NCI-H226 (cell line): ENCODE measurements at places on chromosomes 2 and 18.
A peak's percentile ranks its signal among the peaks of the same experiment; 100 is the strongest.

GRCh38 chr2:4791488-4791887 is 900.7 kb upstream of the SOX11 start:
- DNase-seq, result no peak

- DNase-seq, result peak; percentile 52
Observed at GRCh38 chr2:69642709-69643601, 584 bp downstream of the AAK1 start.

DNA sequence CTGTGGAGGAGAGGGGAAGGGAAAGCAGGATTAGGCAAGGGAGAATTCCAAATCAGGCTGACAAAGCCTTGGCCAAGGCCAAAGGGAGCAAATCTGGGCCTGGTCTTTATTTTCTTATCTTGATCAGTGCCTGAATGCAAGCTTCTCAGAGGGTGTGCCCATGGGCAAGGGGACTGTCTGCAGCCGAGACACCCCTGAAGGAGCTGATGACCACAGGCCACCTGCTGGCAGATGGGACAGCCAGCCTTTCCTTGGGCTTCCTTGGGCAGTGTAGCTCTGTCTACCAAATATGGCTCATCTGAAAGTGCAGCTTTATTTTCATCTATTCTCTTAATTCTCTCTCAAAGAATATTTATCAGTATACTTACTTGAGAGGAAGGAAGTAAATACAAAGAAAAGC is 117.0 kb downstream of the PKP4 start:
- no peak for DNase-seq

GRCh38 chr2:241739651-241740050 is 5.2 kb downstream of the D2HGDH start:
- DNase-seq, result peak; percentile 39

DNA sequence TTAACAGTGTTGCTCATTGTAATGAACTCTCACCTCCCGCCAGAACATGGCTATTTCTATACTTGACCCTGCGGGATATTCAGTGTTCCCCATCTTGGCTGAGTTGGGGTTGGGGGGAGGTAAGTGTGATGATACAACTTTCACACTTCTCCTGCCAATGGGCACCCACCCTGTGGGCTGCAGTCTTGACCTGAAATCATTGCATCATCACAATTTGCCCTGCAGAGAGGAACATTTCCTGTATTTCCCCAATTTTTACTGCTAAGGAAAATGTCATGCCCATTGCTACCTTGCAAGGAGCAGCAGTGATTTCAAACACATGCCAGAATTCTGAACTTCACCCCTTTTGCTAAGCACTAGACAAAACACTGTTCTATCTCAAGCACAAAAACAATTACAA is 92.1 kb downstream of the ADD2 start:
- DNase-seq, result no peak

DNA sequence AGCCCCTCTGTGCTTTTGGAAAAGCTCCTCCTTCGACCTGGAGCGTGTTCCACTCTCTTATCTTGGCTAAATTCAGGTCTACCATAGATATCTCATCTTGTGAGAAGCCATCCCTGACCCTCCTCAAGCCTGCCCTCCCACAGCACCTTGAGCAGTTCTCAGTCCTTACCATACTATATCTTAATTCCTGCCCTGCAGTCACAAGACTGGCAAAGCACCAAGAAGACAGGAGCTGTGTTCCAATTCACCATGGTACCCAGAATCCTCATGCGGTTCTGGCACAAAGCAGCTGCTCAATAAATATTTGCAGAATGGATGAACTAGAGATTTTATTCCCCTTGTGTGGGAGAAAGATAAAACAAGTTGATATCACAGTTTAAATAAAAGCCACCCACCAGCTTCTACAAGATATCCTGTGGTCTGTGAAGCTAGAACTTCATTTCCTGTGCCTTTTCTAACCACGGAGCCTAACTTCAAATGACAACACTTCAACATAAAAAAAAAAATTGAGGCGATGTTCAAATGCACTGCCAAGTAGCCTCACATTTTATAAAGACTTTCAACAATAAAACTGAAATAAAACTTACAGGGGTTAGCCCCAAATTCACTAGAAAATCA is 19.5 kb downstream of the MARCHF4 start:
- no peak for DNase-seq

GRCh38 chr2:128452024-128452411 is 133.3 kb upstream of the HS6ST1 start:
- no peak for DNase-seq

DNA sequence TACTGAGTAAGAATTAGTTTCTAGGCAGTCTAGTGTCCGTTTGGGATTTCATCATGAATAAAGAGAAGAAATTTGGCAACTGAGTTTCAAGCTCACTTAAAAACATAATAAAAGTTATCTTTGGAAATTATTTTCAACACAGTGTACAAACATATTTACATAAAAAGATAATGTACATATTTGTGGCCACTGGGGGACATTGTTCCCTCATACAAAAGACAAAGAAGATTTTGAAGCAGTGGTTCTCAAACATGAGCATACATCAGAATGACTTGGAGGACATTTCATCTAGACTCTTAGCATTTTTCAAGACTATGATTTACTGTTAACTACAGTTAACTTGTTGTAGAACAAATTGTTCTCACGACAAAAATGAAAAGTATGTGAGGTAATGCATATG is 15.7 kb upstream of the TTC21B start:
- no peak for DNase-seq

DNA sequence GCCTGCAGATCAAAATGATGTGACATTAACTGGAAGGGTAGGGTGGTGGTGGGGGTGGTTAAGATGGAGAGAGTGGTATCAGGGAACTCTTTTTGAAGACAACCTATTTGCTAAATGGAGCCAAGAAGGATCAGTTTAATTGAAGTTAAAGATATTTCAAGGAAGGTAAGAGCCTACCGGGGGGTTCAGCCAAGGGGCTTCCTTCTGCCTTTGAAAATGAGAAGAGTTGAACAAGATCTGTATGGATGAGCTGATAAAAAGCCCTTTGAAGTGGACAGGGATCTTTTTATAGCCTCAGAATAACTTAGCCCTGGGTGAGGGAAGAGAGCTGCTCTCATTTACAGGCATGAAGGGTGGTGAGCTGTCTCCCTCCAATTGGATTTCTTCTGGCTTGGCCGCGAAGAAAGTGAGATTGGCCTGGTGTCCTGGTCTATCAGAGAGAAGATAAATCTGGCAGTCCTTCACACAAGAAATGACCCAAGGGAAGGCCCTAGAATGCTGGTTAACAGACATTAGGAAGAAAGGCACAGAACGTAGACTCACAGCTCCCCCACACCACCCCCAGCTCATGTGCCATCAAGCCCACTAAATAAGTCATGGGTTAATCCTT is 439.8 kb downstream of the TNS1 start:
- no peak for DNase-seq

DNA sequence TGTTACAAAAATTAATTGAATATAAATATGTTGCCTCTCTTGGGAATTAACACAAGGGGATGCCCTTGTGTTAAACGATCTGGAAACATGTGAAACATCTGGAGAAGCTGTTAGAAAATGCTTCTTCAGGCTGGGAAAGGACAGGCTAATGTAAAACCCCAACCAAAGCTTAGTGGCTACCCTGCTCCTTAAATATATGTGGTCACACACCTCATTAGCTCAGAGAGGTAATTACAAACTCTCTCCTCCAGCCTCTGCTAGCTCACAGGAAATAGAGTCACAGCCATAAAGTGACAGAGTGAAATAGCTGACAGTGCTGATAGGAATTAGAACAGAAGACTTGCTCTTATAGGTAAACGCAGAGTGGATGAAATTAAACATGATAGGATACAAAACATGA is 155.9 kb downstream of the RAB3GAP1 start:
- no peak for DNase-seq

DNA sequence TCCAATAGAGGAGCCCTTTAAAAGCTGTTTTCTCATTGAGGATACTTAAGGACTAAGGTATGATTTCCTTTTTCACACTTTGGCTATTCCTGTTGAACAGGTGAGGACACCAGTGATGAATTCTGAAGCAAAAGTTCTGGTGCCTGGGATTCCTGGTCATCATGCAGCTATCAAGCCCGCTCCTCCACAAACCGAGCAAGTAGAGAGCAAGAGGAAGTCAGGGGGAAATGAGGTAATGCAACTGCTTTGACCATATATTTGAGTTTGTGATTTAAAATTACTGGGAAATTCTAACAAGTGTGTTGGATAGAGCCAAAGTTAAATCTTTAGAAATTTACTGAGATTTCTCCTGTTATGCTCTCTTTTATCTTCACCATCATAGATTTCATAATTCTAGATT is 33.0 kb downstream of the WDR43 start:
- no peak for DNase-seq

- DNase-seq, result no peak
Observed at GRCh38 chr18:5207471-5208150, 10.6 kb upstream of the AKAIN1 start.

GRCh38 chr2:53544871-53545558 is 222.6 kb upstream of the CHAC2 start:
- no peak for DNase-seq

GRCh38 chr2:43110442-43110871 is 115.9 kb downstream of the ZFP36L2 start:
- DNase-seq, result peak; percentile 97

- no peak for DNase-seq
Observed at GRCh38 chr2:600542-601386, 76.4 kb downstream of the TMEM18 start.

DNA sequence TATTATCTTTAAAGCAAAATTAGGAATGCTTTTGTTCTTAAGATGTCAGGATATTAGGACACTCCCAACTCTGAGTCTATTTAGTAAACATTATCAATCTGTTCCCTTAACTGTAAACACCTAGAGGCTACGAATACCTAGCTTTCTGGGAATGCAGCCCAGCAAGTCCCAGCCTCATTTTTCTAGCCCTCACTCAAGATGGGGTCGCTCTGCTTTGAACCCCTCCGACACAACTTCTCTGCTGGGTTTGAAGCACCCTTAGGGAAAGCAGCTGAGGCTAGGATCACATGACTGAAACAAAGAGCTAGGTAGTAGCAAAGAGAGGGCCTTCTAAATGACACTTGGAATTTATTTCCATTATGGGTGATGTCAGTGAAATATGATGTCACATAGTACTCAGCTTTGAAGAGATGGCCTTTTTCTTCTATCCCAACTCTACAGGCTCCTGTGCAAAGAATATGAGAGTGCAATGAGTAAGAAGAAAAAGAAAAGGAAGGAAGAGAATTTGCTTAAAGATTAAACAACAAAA is 114.7 kb downstream of the CSRNP3 start:
- no peak for DNase-seq

GRCh38 chr2:30956995-30957394 is 149.7 kb upstream of the CAPN13 start:
- DNase-seq, result no peak

GRCh38 chr2:164754157-164755093 is 87.2 kb downstream of the COBLL1 start:
- DNase-seq, result no peak

DNA sequence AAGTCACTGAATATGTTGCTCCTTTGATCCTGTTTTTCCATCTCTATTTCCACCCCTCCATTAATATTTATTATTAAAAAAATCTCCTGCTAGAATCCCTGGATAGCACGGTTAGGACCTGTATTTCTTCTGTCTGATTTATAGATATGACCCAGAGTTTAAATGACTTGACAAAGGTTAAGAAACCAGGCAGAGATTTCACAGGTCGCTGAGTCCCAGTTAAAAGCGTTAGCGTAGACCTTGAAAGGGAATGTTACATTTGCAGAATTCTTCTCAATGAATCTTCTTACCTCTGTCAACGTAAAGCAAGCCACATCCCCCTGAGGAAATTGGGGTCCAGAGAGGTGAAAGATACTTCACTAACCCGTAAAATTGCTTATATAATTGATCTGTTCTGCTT is 220.2 kb downstream of the GCA start:
- DNase-seq, result no peak

GRCh38 chr2:190410166-190410565 is 2.0 kb downstream of the MFSD6 start:
- no peak for DNase-seq

GRCh38 chr18:21747764-21748693 is 7.4 kb downstream of the MIB1 start:
- DNase-seq, result no peak

GRCh38 chr2:192161656-192162290 is 33.0 kb downstream of the TMEFF2 start:
- DNase-seq, result no peak

- DNase-seq, result peak; percentile 66
Observed at GRCh38 chr2:10097352-10098148, 17.3 kb upstream of the CYS1 start.

DNA sequence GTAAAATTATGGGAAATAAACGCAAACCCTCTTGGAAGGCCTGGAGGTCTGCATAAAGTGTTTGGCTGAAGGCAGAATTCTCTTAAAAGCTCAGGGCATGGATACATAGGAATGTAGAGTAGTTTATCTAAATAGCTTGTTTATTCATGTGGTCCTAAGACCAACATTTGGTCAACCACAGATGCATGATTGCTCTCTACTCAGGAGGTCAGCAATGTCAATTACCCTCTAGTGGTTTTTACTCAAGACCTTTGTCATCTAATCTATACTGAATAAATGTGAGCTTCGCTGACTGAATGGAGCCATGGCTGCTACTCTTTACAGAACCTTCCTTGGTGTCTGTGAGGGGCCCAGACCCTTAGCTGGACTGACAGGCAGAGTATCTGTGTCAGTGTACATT is 139.8 kb downstream of the ATL2 start:
- DNase-seq, result no peak

DNA sequence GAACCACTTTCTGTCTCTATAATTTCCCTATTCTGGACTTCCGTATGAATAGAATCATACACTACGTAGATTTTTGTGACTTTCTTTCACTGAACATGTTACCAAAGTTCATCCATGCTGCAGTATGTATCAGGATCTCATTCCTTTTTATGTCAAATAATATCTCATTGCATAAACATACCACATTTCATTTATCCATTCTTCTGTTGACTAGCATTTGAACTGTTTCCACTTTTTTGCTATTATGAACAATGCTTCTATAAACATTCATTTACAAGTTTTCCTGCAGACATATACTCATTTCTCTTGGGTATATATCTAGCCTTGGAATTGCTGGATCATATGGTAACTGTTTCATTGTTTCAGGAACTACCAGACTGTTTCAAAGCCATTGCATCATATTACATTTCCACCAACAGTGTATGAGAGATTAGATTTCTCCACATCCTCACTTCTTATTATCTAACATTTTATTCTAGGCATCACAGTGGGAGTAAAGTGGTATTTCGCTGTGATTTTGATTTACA is 186.2 kb downstream of the DYM start:
- peak; percentile 5 for DNase-seq

- no peak for DNase-seq
Observed at GRCh38 chr2:86286516-86286915, 50.9 kb downstream of the REEP1 start.
